SK-N-SH (cell line): ENCODE measurements at places on chromosomes 6 and 20.

DNA sequence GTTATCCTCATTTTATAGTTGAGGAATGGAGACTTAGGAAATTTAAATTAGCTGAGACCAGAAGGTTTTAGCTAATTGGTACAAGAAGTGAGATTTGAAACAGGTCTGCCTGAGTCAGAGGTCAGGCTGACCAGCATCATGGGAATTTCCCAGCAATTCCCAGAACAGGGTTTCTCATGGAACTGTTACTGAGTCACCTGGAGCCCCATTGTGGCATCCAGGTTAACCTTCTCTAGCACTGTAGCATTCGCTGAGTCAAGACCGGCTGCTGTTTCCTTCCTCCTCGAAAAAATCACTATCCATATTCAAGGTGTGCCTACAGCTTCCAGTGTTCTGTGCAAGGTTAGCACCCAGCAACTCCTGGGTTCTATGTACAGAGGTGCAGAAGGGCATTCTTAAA lies 238.0 kb upstream of the MAN1A1 start:
- H3K27ac ChIP-seq: no peak overlapping the region
- no peaks in the 10 kb centered on the region for H3K4me1 ChIP-seq
- no peaks in the 10 kb centered on the region for H3K36me3 ChIP-seq
- no peak overlapping the region for H3K4me3 ChIP-seq

DNA sequence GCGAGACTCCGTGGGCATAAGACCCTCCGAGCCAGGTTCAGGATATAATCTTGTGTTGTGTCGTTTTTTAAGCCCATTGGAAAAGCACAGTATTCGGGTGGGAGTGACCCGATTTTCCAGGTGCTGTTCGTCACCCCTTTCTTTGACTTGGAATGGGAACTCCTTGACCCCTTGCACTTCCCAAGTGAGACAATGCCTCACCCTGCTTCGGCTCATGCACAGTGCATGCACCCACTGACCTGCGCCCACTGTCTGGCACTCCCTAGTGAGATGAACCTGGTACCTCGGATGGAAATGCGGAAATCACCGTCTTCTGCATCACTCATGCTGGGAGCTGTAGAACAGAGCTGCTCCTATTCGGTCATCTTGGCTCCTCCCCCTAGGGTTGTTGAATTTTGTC lies 307.7 kb upstream of the DEFB115 start:
- no peak overlapping the region for H3K4me3 ChIP-seq
- no peaks in the 10 kb centered on the region for H3K36me3 ChIP-seq
- H3K4me1 ChIP-seq: no peaks in the 10 kb centered on the region

- no peak overlapping the region for H3K27ac ChIP-seq
- no peaks in the 10 kb centered on the region; the same call in 1 of the 2 replicates for H3K4me1 ChIP-seq
- no peak for DNase-seq
- no peaks in the 10 kb centered on the region for H3K36me3 ChIP-seq
Observed at GRCh38 chr6:107715550-107716321, 108.4 kb downstream of the SCML4 start.

DNA sequence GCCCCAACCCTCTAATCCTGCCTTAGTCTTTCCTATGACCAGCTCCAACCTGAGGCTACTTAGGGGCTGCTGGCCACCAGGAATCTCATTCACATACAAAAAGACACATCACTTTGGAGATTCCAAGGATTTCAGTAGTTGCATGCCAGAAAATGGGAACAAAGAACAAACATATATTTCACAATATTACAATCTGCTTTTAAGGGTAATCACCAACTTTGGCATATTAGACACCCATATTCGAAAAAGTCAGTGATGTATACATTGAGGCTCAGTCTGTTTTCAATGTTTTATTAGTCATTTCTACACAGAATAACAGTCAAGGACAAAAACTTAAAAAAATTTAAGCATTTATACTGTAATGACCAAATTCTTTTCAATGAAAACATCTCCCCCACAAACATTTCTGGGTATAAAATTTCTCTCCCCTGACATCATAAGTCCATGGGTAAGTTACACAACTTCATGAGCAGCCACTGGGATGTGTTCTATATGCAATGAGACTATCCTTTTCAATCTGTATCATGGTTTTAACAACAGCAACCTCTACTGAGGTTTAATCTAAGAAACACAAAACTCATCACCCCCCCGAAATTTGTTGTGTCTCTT lies 103.5 kb downstream of the MAP7 start:
- no peaks in the 10 kb centered on the region for H3K4me1 ChIP-seq
- H3K27ac ChIP-seq: no peak overlapping the region
- no peaks in the 10 kb centered on the region for H3K36me3 ChIP-seq
- DNase-seq: no peak

DNA sequence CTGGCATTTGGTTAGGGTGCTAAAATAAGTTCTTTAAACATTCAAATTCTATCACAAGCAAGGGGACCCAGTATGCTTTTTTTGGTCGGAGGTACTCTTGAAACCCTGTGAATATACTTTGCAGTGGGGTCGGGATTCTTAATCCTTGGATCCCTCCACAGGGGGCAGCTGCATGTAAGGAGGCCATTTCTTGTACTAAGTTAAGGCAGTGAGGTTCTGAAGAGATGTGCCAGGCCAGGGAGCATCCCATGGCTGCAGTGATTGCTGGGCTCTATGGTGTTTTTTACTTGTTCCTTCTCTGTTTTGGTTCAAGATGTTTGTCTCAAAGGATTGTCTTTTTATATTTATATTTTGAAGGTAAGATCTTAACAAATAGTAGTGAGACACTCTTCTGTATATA lies 50.4 kb downstream of the TOP1 start:
- H3K36me3 ChIP-seq: peaks cover 68% of the 10 kb centered on the region
- DNase-seq: no peak
- H3K4me1 ChIP-seq: peaks cover 12% of the 10 kb centered on the region

DNA sequence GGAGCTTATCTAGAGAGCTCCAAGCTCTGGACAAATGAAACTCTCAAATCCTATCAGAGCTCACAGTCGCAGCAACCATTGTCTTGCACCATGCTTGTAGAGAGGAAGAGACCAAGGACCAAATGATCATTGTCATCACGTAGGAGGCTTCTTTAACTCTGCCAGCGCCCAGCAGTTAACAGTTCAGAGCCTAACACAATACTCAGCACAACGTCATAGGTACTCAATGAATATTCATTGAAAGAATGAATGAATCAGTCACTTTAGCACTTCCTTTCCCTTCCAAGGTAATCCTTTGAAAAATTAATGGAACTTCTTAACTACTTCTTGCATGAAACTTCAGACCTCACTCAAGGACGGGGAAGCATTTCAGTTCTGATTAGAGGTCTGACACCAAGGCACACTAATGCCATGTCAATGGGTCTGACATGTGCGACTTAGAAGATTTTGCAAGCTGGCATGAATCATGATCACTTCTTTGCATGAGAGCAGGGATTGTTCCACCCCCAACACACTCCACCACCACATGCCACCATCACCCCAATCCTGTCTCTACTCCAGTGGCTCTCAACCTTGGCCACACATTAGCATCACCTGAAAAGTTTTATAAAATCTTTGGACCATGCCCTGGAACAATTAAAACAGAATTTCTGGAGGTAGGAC lies 45.1 kb downstream of the KHDC1L start:
- H3K4me3 ChIP-seq: peak overlapping the region; percentile 37; the same call in 1 of the 2 replicates
- H3K27ac ChIP-seq: 0 out of 2 replicates have a peak overlapping the region, but pooled peaks have one; percentile 4
- H3K36me3 ChIP-seq: no peaks in the 10 kb centered on the region
- no peak for DNase-seq
- no peaks in the 10 kb centered on the region for H3K27me3 ChIP-seq
- H3K4me1 ChIP-seq: peaks cover 2% of the 10 kb centered on the region; the same call in 1 of the 2 replicates
